ENCODE measurements at places on chromosomes 6 and 20.

DNA sequence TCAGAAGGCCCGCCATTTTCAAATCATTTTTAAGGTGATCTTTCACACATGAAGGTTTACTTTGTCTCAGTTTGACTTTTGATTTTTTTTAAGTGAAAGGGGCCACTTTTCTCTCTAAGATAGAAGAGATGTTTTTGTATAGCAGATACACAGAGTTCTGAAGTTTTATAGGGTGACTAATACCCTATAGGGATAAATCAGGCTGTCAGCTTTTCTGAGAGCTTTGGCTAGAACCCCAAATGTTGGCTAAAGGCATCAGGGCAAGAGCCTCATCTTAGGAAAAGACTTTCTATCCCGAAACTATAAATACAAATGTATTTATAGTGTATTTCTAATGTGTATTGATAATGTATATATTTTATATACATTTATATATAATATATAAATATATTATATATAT, 181.4 kb downstream of the TBX18 start:
- no peak for DNase-seq

DNA sequence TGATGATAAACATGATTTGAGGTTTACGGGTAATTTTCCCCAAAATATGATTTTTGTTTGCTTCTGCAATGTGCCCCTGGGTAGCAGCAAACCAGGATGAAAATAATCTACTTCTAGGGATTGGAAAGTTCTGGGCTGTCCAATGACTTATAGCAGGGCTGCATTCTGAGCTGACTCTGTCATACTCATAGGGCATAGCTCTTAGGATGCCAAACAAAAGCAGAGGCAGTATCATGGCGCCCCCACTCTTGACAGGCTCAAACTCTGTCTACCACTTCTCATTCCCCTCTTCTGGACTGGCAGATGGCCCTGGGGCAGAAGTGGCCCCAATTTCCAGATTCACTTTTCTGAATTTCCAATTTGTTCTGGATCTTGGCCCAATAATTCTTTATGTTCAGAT, 10.3 kb downstream of the SERPINB1 start:
- DNase-seq = no peak

DNA sequence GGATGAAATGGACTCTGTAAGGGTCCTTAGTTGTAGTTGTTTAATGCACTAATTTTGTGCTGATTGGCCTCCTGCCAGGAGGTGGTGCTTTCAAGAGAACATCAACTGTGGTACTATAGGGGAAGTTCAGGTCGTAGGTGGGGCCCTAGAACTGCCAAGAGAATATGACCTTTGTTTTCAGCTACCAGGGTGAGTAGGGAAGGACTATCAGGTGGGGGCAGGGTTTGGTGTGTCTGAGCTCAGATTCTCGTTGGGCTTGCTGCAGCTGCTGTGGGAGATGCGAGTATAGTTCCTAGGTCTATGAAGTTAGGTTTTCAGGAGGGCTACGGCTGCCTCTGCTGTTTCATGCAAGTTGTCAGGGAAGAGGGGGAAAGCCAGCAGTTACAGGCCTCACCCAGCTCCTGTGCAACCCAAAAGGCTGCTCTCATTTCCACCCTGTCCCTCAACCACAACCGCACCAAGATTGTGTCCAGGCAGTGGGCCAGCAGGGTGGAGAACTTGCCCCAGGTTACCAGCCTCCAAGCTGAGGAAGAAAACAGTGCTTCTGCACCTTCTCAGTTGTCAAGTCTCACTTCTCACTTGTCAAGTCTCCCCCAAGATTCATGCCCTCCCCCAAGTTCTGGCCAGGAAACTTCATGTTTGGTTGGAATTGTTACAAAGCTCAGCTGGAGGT, 626.5 kb upstream of the MAP3K7 start:
- no peak for DNase-seq

DNA sequence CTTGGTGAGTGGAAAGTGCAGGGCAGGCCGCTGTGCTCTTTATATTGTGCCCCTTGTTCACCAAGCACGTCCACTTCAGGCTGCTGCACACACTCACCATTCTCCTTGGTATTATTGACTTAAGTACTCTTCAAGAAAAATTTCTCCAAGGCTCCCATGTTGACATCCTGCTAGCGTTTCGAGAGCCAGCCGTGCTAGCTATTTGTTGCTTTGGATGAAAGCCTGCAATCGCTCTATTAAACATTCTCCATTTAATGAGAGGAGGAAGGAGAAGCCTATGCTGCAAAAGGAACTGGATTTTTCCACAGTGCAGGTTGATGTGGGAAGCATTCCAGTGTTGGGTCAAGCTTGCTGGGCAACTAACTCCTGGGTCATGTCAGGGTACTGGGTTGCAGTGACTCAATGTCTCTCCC, 113.5 kb downstream of the CD83 start:
- no peak for DNase-seq

DNA sequence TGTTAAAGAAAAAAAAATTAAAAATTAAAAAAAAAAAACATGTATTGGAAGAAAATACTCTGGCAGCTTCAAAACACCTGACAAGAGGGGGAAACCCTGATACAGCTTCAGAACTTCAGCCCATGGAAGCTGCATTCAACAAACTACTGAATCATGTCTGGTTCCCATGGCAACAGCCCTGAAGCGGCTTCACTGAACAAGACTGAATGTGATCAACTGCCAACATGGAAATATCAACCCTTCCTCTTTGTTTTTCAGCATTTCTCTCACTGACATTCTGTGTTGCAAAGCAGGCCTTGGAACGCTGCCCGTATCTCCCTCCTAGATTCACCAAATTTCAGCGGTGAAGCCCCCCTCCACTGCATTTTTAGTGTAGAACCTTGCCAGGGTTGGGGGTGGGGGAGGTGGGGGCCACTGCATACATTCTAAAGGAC, 91.3 kb upstream of the SHLD1 start:
- DNase-seq = peak; percentile 91

DNA sequence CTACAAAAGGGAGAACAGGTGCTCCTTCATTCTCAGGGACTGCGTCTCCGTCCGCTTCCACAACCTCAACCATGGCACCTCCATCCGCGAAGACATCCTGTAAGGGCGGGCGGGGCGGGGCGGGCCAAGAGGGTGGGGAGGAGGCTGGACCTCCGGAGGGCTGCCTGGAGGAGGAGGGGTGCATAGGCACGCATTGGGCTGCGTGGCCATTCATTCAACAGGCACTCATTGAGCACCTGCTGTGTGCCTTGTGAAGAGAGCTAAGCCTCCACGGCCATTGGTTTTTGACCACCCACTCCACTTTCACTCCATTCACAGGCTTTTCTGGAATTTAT, 435 bp downstream of the ZSWIM3 start:
- no peak for DNase-seq

GRCh38 chr20:6014017-6014416, 39.8 kb downstream of the LRRN4 start:
- DNase-seq = no peak

- DNase-seq = peak; percentile 52
These were observed 96.8 kb upstream of the NFATC2 start for GRCh38 chr20:51639206-51639832.

- no peak for DNase-seq
These were observed 251.0 kb downstream of the TAF4 start for GRCh38 chr20:61814726-61815125.

DNA sequence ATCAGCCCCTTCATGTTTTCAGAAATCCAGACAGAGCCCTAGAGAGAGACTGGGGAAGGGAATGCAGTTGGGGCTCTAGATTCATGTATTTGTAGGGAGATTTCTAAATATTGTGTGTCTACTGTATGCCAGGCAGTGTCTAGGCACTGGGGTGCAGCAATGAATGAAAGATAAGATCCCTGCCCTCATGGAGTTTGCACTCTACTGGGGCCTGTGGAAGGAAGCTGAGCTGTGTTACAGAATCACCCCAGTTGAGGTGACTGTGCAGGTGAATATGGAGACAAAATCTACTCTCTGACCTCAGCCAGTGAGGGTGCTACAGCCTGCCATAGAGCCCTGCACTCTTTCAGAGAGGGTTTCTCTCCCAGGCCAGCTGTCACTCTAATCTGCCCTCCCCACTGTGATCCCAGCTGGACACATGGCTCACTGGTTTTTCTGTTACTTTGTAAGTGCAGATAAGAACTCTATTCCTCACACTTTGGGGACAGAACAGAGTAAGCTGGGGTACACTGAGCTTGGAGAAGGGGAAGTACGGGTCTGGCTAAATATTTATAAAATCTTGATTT, 69.2 kb upstream of the E2F3 start:
- DNase-seq = no peak

DNA sequence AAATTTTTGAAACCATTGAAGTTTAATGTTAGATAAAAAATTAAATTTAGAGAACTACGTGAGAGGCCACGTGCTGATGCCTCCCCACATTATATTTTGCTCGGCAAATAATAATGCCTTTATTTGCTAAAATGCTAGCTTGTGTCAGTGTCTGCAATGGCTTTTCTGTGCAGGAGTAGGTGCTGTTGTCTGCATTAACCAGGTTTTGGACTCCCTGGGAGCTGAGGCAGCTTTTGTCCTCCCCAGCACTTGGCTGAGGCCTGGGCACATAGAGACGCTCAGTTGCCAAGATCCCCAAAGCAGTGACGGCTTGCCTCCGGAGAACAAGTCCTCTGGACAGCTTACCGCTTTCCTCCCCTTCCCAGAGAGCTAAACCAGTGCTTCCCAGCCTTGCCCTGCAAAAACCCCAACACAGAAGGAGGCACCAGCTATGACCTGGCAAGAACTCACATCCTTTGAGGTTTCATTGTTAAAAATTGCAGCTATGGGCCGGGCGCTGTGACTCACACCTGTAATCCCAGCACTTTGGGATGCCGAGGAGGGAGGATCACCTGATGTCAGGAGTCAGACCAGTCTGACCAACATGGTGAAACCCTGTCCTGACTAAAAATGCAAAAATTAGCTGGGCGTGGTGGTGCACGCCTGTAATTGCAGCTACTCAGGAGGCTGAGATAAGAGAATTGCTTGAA, 59.9 kb downstream of the KAT14 start:
- DNase-seq = no peak

- no peak for DNase-seq
These were observed 518.1 kb downstream of the TFAP2A start for GRCh38 chr6:9896806-9897205.

DNA sequence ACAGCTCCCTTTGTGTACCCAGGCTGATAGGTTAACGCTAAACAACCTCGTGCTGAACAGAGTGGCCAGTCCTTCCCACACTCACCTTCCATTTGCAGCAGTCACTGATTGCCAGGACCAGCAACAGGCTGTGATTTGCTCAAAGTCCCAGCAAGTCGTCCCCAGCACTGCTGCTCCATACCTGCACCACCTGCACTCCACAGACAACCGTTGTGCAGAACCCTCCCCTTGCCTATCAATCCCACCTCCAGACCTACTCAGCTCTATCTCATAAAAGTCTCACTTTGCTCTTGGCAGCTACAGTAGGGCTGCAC, 43.1 kb upstream of the SCML4 start:
- DNase-seq = no peak

GRCh38 chr6:158220786-158221442, 52.8 kb downstream of the GTF2H5 start:
- peak; percentile 87 for DNase-seq

DNA sequence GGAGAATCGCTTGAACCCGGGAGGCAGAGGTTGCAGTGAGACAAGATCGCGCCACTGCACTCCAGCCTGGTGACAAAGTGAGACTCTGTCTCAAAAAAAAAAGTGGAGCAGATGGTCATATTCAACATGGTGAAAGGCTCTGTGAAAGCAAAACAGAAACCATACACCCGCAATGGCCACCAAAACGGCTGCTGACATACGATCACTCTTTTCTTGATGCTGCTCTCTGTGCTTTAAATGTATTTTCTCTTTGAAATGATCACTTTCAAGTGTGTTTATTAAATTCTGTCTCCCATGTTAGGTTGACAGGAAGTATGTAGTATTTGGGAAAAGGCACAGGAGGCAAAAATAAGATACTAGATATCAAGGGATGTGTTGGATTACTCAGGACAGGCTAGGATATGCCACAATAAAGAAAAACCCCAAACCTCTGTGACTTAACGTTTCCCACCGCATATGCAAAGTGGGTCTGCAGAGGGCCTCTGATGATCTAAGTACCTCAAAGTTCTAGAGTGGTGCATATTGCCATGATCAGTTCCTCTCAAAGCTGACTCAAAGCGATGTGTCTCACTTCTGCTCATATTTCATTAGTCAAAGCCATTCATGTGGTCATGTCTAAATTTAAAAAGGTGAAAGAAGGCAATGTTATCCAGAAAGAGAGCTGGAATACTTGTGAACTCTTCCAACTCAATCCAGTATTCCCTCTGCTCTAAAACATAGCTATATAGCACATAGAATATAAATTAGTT, 155.1 kb upstream of the SOX4 start:
- DNase-seq = peak; percentile 72

GRCh38 chr6:100850174-100850573, 31.0 kb downstream of the ASCC3 start:
- no peak for DNase-seq

DNA sequence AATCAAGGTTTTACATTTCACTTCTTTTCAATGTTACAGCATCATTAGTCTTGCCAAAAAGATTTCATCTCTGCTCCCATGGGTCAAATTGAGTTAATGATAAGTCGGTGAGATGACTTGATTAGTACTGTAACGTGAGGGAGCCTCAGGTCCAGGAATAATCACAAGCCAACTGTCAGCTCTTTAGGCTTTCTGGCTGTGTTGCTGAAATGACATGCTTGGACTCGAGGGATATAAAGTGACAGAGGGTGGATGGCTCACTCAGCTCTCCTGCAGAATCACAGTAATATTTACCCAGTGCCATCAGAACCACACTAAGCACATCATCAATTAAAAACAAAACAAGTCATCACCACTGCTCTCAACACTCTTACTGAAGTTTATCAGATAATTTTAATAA, 196.2 kb upstream of the THEMIS start:
- DNase-seq = no peak

DNA sequence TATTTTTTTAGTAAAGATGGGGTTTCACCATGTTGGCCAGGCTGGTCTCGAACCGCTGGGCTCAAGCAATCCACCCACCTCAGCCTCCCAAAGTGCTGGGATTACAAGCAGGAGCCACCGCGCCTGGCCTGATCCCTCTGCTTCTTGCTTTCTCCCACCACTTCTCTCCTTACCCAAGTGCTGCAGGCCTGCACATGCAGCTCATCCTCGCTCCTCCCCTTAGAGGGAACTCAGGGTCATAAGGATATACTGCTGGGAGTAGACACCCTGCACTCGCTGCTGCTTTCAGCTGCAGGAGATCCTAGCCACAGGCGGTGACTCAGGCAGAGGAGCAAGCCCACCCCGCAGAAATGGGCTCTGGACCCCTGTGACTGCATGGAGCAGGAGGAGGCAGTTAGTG, 40.0 kb upstream of the FANCE start:
- no peak for DNase-seq

DNA sequence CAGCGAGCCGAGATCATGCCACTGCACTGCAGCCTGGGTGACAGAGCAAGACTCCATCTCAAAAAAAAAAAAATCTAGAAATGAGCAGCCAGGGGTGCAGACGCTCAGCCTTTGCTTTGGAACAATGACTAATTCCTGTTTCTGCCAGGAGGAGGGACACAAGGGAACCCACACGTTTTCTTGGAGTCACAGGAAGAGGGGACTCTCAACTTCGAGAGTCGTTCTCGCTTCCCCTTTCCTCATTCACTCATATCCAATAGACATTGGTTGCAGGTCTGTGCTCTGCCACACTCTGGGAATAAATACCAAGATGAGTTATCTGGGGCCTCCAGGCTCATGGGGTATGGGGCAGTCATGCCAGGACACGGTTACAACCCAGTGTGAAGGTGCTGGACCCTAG, 91.5 kb upstream of the RREB1 start:
- peak; percentile 48 for DNase-seq

GRCh38 chr6:38976801-38977500, 71.6 kb upstream of the GLP1R start:
- no peak for DNase-seq
